ENCODE measurements at places on chromosomes 3 and 15.

GRCh38 chr3:185928496-185928895, 9.3 kb downstream of the TRA2B start:
- H3K4me1 ChIP-seq, result peaks cover 43% of the 10 kb centered on the region
- peaks cover 9% of the 10 kb centered on the region for H3K36me3 ChIP-seq
- DNase-seq, result no peak
- peak overlapping the region; percentile 64 for H3K27ac ChIP-seq
- no peak overlapping the region for H3K4me3 ChIP-seq

DNA sequence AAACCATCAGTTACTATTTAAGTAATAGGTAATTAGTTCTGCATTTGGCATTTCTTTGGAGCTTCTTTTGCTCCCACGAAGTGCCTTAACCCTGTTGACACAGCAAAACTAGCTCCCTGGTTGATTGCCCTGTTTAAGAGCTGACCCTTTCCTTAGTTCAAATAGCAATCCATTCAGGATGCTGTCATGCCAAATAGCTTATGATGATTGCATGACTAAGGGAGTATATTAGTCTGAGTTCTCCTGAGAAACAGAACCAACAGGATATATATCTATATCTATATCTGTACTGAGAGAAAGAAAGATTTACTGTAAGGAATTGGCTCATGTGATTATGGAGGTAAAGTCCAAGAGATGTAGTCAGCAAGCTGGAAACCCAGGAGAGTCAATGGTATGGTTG, 50.3 kb upstream of the SPRED1 start:
- no peaks in the 10 kb centered on the region for H3K4me1 ChIP-seq
- H3K27ac ChIP-seq, result no peak overlapping the region
- no peak overlapping the region for H3K4me3 ChIP-seq
- H3K27me3 ChIP-seq, result no peaks in the 10 kb centered on the region
- DNase-seq, result no peak

DNA sequence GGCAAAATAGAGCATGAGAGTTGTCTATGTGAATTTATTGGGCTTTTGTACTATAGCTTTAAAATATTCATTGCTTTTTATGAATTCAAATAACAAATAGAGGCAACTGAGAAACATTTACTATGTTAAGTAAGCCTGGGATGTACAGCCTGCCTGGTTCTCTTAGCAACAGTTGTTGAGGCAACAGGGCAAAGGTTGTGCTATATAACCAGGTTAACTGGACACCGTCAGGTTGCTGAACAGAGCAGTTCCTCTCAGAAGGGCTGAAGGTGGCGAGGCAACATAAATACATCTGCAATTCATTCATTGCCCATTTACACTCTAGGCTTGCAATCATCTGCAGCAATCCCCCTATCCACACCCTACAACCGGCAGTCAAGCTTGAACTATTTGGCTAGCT, 78.2 kb downstream of the GTF2E1 start:
- no peaks in the 10 kb centered on the region for H3K36me3 ChIP-seq
- H3K27me3 ChIP-seq, result no peaks in the 10 kb centered on the region
- no peak overlapping the region for H3K27ac ChIP-seq
- H3K4me1 ChIP-seq, result no peaks in the 10 kb centered on the region
- H3K4me3 ChIP-seq, result no peak overlapping the region

DNA sequence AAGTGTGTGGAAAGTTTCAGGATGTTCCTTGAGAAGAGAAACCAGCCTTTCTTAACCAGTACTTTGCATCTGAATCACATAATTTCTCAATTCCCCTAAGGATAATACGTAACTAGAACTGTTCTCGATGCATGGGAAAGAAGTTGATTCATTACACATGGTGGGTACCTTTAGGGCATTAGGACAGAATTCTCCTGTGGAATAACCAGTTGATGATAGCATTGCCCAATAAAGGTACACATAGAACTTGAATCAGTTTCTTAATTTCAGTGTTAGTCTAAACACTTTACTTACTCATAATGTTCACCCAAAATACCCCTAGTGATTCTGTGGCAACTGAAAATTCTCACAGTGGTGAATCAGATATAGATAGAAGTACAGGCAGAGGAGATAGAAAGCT, 1030.9 kb downstream of the ROBO1 start:
- H3K4me3 ChIP-seq, result no peak overlapping the region
- no peak overlapping the region for H3K27ac ChIP-seq
- H3K4me1 ChIP-seq, result peaks cover 3% of the 10 kb centered on the region

- peak overlapping the region; percentile 41 for H3K4me3 ChIP-seq
- DNase-seq, result no peak
- peaks cover 19% of the 10 kb centered on the region for H3K27me3 ChIP-seq
- H3K4me1 ChIP-seq, result peaks cover 17% of the 10 kb centered on the region
- peak overlapping the region; percentile 19 for H3K27ac ChIP-seq
- H3K36me3 ChIP-seq, result no peaks in the 10 kb centered on the region
Observed at GRCh38 chr3:13419505-13420044, 547 bp downstream of the NUP210 start.

GRCh38 chr3:60383345-60383744, 867.9 kb downstream of the FHIT start:
- no peaks in the 10 kb centered on the region for H3K4me1 ChIP-seq
- H3K27ac ChIP-seq, result no peak overlapping the region
- no peaks in the 10 kb centered on the region for H3K27me3 ChIP-seq
- no peaks in the 10 kb centered on the region for H3K36me3 ChIP-seq
- DNase-seq, result no peak

GRCh38 chr15:90691982-90692773, 25.0 kb upstream of the BLM start:
- no peaks in the 10 kb centered on the region for H3K27me3 ChIP-seq
- no peak overlapping the region for H3K4me3 ChIP-seq
- no peak for DNase-seq
- H3K27ac ChIP-seq, result no peak overlapping the region

DNA sequence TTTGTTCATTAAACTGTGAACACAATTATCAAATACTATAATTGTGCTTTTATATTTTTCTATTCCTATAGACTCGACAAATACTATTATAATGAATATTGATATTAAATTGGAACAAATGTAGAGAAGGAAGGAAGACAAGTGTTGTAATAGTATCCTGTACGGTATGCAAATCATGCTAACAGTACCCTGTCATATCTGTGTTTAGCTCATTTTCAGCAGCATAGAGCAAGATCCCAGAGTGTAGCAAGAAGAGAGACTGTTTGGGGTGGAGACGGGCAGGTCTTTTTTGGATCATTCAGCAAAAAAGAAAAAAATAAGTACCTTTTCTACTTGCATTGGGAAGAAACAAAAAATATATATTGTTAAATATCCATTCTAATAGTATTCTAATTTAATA, 224.1 kb downstream of the TPRG1 start:
- DNase-seq, result no peak
- peaks cover 46% of the 10 kb centered on the region for H3K4me1 ChIP-seq
- H3K27me3 ChIP-seq, result no peaks in the 10 kb centered on the region
- no peak overlapping the region for H3K27ac ChIP-seq
- no peaks in the 10 kb centered on the region for H3K36me3 ChIP-seq
- no peak overlapping the region for H3K4me3 ChIP-seq

Data from esophagus squamous epithelium (tissue), 5 donors.